Fibroblast of villous mesenchyme (primary cell): ENCODE measurements at places on chromosomes 2 and 18. TPM values are rescaled to one million over a fixed set of nuclear protein-coding genes. Genes with fewer than 3 reads are reported as not detected.

DNA sequence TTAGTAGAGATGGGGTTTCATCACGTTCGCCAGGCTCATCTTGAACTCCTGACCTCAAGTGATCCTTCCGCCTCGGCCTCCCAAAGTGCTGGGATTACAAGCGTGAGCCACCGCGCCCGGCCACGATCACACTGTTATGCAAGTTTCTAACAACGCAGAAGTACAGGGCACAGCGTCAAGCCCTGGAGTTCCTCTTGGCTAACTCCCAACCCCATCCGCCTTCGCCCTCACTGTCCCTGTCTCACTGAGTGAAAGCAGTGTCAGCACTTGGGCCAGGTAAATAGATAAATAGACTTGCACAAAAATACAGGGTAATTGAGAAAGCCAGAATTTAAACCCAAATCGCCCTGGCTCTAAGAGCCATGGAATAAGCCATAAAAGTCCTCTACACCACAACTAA lies 111.7 kb downstream of the ACVR1 start:
- no peak for DNase-seq

- DNase-seq, result no peak
Measured at GRCh38 chr2:209600341-209601171, 171.1 kb upstream of the UNC80 start.

DNA sequence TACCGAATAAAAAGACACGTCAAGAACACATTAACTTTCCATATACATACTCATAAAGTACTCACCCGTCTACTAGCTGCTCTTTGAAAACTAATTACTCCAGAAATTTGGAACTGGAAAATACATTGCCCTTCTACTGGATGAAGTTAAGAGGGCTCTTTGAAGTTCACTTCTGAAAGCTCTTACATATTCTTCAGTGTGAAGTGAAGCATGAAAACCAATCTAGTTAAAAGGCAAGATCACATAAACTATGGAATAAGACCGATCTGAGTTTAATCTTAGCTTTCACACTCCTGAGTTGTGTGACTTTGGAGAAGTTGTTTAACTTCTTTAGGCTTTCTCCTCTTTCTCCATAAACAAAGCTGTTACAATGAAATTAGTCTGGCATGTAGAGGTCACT lies 38.5 kb downstream of the REV1 start:
- no peak for DNase-seq

- DNase-seq, result no peak
Measured at GRCh38 chr18:5646739-5647138, 102.9 kb upstream of the EPB41L3 start.

Gene CNDP2
- 29.6 and 38.4 TPM in 2 replicates for total RNA-seq
